ENCODE measurements at places on chromosomes 5 and 9. TPM values are rescaled to one million over a fixed set of nuclear protein-coding genes. Genes with fewer than 3 reads are reported as not detected.

The CRB2 gene
- total RNA-seq = not detected

The WDR55 gene
- total RNA-seq = 50.9 TPM

The CTSL gene
- total RNA-seq = 54.5 TPM

DNA sequence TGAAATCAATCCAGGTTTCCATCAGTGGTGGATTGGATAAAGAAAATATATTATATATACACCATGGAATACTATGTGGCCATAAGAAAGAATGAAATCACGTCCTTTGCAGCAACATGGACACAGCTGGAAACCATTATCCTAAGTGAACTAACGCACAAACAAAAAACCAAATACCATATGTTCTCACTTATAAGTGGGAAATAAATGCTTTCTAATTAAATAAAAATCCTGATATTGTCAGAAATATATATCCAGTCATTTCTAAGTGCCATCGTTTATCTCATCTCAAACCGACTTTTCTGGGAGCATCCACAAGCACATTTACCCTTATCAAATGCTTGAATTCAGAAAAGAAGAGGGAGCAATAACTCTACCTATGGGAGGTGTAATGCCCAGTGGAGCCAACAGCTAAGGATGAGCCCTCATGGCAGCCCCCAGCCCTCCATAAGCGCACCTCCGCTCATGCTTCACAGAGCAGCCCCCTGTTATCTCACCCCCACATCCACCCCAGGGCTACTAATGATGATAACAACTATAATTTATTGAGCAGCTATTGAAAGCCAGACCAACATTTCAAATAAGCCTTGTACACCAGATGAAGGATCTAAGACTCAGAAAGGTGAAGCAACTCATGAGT is 101.7 kb upstream of the SPOCK1 start:
- no peak for DNase-seq

The SEC16A gene
- 78.5 TPM for total RNA-seq

The CATSPER3 gene
- not detected for total RNA-seq

The LCN9 gene
- not detected for total RNA-seq

DNA sequence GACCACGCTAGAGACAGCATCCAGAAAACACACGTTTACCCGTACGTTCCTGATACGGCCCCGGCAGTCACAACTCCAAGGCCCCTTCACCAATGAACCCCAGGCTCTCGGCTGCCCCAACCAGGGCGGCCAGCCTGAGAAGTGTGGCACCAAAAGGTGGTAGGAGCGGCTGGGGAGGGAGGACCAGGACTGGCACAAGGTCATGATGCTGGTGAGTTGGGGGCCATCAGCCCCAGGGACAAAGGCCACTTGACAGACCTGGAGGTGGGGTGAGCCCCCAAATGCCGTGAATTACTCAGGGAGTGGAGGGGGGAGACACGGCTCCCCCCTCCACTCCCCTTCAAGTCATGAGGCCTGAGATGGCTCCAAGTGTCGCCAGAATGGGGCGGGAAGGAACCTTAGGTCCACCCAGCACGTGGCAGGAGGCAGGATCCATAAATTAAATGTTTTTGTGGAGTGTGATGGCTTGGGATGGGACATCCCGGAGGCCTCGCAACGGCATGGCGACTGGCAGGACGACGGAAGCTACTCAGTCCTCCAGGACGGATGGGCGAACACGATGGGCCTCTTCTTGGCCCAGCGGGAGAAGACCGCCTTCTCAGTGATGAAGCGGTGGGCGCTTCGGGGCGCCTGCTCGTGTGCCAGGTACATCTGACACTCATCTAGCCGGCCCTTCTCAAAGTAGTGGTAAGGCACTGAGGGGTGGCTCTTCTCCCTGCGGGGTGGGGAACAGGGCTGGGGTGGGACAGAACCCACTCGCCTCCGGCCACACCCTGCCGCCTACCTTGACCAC is 8.7 kb upstream of the ST6GALNAC6 start:
- DNase-seq = no peak

The ST8SIA4 gene
- 28.8 TPM for total RNA-seq

The GALNT10 gene
- total RNA-seq = 40.8 TPM

DNA sequence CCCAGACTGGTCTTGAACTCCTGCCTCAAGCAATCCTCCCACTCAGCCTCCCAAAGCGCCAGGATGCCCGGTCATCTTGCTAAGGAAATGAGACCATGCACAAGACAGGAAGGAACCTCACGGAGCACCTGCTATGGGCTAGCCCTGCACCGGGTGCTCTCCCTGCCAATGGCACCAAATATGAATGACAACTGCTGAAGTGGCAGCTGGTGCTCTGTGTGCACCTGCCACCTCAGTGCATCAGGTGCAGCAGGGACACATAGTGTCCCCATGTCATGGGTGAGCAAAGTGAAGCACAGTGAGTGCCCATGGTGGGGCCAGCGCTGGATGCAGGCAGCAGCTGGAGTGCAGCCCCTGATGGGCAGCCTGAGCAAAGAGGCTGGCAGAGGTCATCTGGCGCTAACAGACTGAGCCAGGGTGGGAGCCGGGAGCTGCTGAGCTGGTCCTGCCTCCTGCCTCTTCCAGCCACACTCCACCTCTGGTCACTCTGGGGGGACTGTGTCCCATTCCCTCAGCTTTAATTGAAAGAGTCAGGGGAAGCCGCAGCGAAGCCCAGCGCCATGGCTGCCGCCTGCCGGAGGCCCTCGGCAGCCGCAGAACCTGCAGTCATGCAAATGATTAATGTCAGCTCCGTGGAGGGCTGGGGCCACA is 46.4 kb downstream of the BARX1 start:
- DNase-seq = peak; percentile 7

- no peak for DNase-seq
These were observed 337.8 kb downstream of the TENT4A start for GRCh38 chr5:7050986-7051385.

GRCh38 chr5:78289911-78290310 is 4.6 kb downstream of the AP3B1 start:
- no peak for DNase-seq

The SNAPC3 gene
- 25.6 TPM for total RNA-seq

The DROSHA gene
- total RNA-seq = 42.2 TPM

DNA sequence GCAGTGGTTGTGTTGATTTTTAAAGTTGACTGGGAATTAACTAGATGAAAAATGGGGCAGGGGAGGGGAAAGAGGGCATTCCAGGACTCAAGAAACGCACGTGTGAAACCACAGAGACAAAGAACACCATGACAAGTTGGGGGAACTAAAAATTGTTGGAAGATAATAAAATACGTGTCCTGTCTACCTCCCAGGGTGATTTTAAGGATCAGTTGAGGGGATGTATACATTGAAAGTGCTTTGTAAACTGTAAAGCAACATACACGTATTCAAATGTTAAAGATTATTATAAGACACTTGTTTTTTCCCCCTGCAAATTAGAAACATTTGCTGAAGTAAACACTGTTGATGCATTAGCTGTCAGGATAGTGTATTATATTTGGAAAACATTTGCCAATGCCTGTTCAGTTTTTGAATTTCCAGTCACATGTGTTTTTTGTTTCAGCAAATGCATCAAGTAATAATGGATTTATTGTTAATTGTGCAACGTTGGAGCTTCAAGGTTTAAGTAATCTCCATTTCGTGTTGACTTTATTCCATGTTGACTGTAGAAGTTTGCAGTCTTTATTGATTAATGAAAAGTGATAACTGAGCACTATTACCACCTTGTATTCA is 412.7 kb downstream of the ACTL7B start:
- DNase-seq = no peak

The TEX53 gene
- not detected for total RNA-seq

DNA sequence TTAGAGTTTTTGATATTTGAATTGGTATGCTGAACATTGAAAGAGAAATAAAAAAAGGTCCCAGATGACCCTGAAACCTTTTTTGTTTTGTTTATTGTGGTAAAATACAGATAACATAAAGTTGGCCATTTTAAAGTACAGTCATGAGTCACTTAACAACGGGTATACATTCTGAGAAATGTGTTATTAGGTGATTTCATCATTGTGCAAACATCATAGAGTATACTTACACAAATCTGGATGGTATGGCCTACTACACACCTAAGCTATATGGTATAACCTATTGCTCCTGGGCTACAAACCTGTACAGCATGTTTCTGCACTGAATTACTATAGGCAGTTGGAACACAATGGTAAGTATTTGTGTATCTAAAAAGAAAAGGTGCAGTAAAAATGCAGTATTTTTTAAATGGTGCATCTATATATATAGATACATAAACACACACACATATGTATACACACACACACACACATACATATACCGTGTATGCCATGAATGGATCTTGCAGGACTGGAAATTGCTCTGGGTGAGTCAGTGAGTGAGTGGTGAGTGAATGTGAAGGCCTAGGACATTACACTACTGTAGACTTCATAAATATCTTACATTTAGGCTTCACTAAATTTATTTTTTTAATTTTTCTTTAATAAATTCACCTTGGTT is 31.0 kb downstream of the TTC1 start:
- no peak for DNase-seq

DNA sequence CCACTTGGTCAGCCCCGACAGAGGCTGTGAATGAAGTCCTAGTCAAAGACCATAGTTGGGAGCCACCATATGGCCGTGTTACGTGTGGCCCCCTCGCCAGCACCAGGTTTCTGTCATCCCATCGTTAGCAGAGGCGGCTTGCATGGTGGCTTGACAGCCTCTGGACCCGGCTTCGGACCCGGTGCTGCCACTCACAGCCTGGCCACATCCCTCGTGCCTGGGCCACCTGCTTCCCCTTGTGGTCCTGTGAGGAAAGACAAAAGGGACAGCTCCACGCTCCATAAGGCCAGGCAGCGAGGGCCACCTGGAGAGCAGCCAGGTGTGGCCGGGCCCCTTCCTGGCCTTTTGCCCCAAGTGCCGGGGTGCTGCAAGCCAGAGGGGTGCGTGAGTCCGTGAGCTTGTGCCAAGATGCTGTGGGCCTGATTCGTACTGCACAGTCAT is 6.2 kb downstream of the NKD2 start:
- DNase-seq = no peak

The PGM5 gene
- total RNA-seq = not detected

DNA sequence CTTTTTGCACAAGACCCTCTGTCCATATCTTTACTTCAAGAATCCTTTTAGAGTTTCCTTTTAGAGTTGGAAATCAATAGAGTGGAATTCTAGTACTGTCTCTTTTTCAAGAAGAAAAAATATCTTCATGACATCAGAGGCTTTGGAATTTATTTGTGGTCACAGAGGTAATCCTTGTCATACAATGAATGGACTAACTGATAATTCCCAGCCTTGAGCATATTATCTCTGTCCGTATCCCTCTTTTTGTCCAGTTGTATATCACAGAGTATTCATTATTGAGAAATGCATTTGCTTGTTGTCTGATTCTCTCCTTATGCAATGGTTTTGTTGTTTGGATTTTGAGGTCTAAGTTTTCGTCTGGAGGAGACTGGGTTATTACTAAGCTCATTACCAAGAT is 82.0 kb upstream of the HAPLN1 start:
- DNase-seq = no peak

The CWC27 gene
- total RNA-seq = 32.3 TPM

GRCh38 chr9:22976454-22976853 is 529.8 kb downstream of the DMRTA1 start:
- no peak for DNase-seq

DNA sequence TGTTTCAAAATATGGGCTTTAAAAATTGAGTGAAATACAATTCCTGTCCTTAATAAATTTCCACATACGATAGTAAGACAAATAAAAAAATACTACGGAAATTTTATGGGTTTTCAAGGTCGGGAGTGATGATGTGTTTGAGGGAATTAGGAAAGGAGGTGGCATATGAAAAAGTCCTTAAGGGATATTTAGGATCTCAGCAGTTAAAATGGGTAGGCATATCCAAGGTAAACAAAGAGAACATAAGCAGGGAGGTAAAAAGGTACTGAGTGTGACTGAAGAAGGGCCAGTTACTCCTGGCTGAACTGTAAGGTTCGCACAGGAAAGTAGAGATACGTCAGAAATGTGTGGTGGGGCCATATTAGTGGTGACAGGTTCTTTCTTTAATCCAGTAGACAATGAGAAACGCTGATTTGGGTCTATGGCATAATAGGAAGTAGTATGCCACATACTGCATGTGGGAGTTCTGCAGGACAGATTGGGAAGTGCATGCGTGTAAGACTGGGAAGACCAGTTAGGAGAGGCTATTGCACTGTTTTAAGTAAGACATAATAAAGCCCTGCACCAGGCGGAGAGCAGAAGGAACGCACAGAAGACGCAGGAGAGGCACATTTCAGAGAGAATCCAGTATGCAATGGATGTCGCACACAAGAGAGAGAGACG is 937 bp upstream of the HMGCR start:
- no peak for DNase-seq

DNA sequence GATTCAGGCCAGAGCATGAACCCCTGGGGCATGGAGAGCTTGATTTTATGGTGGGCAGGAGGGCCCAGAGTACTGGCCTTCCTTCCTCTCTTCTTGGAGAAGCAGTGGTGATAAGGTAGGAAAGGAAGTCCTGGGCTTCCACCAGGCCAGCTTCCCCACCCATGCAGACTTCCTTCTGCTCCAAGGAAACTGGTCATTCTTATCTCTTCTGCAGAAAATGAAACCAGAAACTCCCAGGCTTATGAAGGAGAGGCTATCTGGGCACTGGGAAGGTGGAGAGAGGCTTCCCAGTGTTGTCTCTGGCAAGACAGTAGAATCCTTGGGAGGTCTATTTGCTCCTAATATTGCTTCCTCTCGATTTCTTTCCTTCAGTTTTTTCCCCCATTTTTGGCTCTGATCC is 110.5 kb upstream of the EQTN start:
- DNase-seq = no peak

DNA sequence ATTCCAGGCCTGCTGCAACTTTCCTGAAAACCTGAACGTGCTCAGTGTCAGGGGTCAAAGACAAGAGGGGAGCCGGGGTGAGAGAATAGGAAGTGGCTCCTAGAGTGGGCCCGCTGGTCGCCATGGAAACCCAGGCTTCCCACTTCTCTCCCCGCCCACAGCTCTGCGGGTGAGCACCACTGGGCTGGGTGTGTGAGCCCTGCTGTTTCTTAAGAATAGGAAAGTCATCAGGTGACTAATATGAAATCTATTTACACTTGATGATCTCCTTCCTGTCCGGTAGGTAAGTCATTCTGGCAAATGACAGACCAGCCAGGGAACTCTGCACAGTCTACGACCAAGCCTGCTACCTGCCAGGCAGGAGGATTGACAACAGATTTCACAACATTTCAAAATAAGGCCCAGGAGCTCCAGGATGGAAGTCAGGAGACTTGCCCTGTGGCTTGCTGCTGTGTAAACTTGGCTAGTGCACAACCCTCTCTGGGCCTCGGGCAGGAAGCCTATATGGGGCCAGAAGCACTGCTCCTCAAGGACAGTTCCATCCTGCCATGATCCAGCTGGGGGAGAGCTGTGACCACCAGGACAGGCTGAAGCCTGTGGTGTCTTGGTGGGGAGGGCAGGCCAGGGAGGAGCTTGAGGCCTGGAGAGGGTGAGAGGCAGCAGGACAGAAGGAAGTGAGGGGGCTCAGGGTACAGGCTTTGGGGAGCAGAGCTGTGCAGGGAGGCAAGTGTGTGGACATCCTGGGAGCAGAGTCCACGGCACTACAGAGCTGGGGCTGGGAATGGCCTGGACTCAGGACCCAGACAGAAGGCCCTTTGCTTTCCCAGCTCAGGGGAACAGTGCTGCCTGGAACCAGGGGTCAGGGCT is 60.6 kb downstream of the SHB start:
- DNase-seq = no peak
